ENCODE measurements at places on chromosomes 7 and 10. TPM values are rescaled to one million over a fixed set of nuclear protein-coding genes. Genes with fewer than 3 reads are reported as not detected.

C10orf62 gene
- polyA plus RNA-seq, result not detected

COBL gene
- 0.80 TPM for polyA plus RNA-seq

CCL24 gene
- polyA plus RNA-seq, result 3.8 TPM

MSS51 gene
- 3.2 TPM for polyA plus RNA-seq

RAPGEF5 gene
- 28.6 TPM for polyA plus RNA-seq

SPDYE8 gene
- polyA plus RNA-seq, result not detected

CYP3A7 gene
- polyA plus RNA-seq, result not detected

NUTM2A gene
- 0.86 TPM for polyA plus RNA-seq

INTS1 gene
- 51.4 TPM for polyA plus RNA-seq
